CD8-positive, alpha-beta memory T cell (primary cell): ENCODE measurements at places on chromosomes 13 and 19.

DNA sequence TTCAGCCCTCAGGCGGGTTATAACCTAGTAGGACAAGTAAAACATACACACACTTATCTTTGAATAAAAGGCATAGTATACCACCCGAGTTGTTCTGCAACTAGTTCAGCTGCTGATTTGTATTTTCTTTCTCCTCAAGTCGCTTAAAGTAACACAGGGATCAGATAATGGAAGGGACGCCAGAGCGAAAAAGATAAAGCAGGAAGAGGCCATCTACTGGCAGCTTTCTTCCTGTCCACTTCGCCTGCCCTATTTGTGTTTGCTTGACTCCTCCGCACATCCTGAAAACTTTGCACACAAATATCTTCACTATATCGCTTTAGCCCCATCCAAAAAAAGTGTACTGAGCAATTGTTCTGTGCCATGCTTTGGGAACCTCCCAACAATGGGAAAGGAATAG, 238.0 kb upstream of the SOX21 start:
- H3K36me3 ChIP-seq: no peaks in the 10 kb centered on the region
- DNase-seq: no peak
- H3K27me3 ChIP-seq: no peaks in the 10 kb centered on the region
- H3K27ac ChIP-seq: no peak overlapping the region
- H3K4me3 ChIP-seq: no peak overlapping the region
- H3K4me1 ChIP-seq: no peaks in the 10 kb centered on the region

DNA sequence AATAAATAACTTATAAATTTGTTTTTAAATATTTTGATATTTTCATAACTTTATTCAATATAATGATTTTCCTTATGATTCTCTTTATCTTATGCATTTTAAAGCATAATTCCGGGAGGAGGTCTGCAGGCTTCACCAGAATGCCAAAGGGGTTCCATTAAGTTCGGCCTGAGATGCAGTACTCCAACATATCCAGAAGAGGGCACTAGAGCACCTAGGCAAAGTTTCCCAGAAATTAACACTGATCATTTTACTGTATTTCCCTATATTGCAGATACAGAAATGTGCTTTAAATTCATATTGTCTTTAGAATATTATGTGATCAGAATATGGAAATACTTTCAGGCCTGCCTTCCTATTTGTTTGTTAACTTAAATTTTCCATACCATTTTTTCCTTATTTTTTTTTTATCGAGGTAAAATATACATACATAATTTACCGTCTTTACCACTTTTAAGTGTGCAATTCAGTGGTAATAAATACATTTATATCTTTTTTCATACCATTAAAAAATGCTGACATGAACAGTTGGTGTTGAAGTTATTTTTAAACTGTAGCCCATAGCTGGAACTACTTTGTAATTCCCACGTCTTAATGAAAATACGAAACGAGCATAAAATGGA, 58.9 kb upstream of the TM9SF2 start:
- no peak overlapping the region for H3K27ac ChIP-seq
- peak; percentile 55 for DNase-seq
- no peak overlapping the region for H3K4me3 ChIP-seq
- H3K4me1 ChIP-seq: no peaks in the 10 kb centered on the region
- no peaks in the 10 kb centered on the region for H3K36me3 ChIP-seq

GRCh38 chr13:54029226-54029625, 1000.6 kb downstream of the OLFM4 start:
- no peak overlapping the region for H3K27ac ChIP-seq
- no peak overlapping the region for H3K4me3 ChIP-seq
- H3K27me3 ChIP-seq: no peaks in the 10 kb centered on the region
- H3K36me3 ChIP-seq: no peaks in the 10 kb centered on the region

DNA sequence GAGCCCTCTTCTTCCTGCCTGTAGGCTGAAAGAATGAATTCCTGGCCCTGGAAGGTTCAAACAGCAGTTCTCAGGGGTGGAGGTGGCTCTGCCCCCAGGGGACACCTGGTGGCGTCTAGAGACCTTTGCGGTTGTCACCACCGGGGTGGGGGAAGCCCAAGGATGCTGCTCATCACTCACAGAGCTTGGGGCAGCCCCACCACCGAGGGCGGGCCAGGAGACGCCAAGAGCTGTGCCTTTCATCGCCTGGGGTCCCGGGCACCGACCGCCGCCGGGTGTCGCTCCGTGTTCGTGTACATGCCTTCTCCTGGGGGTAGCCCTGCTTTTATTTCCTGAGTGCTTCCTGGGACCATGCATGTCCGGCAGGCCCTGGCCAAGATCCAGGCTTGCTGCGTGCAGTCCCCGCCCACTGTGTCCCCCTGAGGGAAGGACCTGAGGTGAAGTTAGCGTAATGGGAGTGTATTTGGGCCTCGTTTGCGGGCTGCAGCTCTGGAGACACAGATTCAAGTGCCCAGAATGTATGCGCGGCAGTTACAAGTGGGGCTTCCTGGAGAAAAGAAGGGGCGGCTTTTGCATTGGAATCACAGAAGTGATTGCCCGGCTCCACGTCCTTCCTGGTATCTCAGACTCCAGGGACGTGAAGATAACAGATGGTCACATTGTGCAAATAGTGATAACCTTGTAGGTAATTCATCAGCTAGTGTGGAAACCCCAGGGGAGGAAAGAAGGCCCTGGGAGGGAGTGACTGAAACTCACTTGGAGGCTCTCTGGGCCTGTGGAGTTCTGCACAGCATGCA, 7.8 kb downstream of the DOT1L start:
- H3K27ac ChIP-seq: no peak overlapping the region
- no peaks in the 10 kb centered on the region for H3K27me3 ChIP-seq
- H3K36me3 ChIP-seq: no peaks in the 10 kb centered on the region
- no peak overlapping the region for H3K4me3 ChIP-seq
- H3K4me1 ChIP-seq: peaks cover 34% of the 10 kb centered on the region
- DNase-seq: peak; percentile 89

DNA sequence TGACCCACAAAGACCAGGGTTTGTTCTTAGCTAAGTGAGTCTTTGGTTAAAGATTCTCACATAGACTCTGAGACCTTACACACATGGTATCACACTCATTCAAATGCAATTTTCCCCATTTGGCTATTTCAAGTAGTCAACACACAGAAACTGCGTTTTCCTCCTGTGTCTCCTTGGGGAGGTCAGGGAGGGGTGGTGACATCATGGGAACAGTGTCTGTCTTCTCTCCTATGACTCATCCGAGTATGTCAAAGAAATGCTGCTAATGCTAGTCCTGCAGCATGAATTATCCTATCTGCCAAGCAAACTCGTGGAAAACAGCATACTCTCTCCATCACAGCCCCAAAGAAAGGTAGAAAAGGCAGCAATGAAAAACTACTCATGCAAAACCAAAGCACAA, 100.2 kb downstream of the ENOX1 start:
- H3K4me3 ChIP-seq: no peak overlapping the region
- H3K4me1 ChIP-seq: no peaks in the 10 kb centered on the region
- H3K27me3 ChIP-seq: no peaks in the 10 kb centered on the region
- no peak overlapping the region for H3K27ac ChIP-seq
- DNase-seq: no peak
- H3K36me3 ChIP-seq: no peaks in the 10 kb centered on the region

DNA sequence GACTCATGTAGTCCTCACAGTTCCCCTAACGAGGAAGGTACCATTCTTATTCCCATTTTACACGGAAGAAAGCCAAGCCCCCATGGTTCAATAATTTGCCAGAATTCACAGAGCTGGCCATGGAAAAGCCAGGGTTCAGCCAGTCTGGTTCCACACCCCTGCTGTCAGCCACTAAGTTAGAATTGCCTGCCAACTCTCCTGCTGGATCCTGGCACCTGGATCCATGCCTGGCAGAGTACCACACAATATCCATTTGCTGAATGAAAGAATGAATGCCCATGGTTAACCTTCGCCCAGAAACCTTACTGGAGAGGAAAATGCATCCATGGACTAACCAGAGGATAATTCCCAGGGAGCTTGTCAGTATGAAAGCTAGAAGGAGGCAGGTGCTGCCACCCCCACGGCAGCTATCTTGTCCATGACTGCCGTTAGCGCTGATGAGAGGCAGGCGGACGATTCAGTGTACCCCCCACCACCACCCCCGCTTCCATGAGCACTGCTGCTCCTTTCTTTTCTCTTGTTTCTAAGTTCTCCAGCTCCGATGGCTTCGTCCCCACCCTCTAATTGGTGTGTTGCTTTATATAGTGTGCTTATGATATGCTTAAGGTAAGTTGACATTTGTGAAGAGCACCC, 114.5 kb downstream of the SLC7A1 start:
- H3K27me3 ChIP-seq: no peaks in the 10 kb centered on the region
- no peak for DNase-seq
- H3K36me3 ChIP-seq: no peaks in the 10 kb centered on the region
- H3K4me1 ChIP-seq: no peaks in the 10 kb centered on the region
- H3K27ac ChIP-seq: no peak overlapping the region
- no peak overlapping the region for H3K4me3 ChIP-seq

GRCh38 chr13:64158908-64159307, 2743.3 kb upstream of the PCDH20 start:
- no peak overlapping the region for H3K4me3 ChIP-seq
- no peak for DNase-seq
- no peaks in the 10 kb centered on the region for H3K36me3 ChIP-seq
- no peaks in the 10 kb centered on the region for H3K4me1 ChIP-seq

DNA sequence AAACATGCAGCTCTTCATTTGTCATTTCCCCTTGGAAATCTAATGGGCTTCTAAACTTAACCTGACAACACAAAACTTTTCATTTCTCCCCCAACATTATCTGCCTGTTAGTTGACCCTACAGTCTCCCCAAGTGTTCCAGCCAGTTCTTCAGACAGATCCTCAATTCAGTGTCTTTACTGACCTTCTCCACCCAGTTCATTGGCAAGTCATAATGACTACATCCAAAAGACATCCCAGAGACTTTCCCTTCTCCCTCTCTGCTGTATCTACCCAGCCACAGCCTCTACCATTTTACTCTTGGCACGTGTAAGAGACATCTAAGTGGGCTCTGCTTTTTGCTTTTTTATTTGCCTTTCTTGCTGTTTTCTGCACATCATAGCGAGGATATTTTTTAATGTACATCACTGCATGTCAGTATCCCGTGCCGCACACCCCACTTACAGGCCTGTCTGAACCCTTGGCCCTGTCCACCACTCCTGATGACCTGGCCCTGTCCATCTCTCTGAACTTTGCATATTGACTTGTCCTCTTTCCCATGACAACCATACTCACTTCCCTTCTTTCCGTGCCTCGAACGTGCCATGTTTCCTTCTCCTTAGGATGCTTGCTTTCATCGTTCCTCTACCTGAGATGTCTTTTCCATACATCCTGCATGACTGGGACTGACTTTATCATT, 391.9 kb downstream of the IRS2 start:
- H3K4me3 ChIP-seq: no peak overlapping the region
- no peaks in the 10 kb centered on the region for H3K36me3 ChIP-seq
- H3K27me3 ChIP-seq: no peaks in the 10 kb centered on the region

GRCh38 chr13:60645676-60646075, 248.7 kb downstream of the TDRD3 start:
- no peaks in the 10 kb centered on the region for H3K36me3 ChIP-seq
- H3K27ac ChIP-seq: no peak overlapping the region
- H3K4me1 ChIP-seq: no peaks in the 10 kb centered on the region
- no peak for DNase-seq
- H3K27me3 ChIP-seq: no peaks in the 10 kb centered on the region

DNA sequence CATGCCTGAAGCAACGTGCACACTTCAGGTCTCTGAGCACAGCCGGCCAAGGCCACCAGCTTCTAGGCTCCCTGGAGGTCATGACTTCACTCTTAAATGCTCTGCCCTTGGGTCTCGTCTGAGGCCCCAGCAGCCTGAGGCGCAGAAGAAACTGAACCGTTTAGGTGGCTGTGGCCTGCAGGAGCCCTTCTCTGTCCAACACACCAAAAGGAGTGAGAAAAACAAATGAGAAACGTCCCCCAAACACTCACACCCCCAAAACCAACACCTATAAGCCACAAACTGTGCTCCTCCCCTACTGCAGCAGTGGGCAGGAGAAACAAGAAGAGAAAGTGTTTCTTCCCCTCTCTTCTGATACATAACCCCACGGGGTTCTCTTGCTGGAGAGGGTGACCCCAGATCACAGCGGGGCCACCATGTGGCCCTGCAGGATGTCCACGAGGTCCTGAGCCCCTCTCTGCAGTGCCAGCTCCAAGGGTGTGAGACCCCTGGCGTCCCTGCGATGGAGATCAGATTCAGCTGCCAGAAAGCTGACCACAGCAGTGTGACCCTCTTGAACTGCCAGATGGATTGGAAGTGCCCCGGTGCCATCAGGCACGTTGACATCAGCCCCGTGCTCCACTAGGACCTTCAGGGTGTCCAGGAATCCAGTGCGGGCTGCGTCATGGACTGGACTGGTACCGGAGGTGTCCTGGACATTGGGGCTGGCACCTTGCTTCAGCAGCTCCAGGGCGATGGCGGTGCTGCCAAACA, 1.0 kb upstream of the KRI1 start:
- H3K27ac ChIP-seq: peak overlapping the region; percentile 65
- no peaks in the 10 kb centered on the region for H3K27me3 ChIP-seq
- H3K4me1 ChIP-seq: peaks cover 36% of the 10 kb centered on the region
- DNase-seq: peak; percentile 85

DNA sequence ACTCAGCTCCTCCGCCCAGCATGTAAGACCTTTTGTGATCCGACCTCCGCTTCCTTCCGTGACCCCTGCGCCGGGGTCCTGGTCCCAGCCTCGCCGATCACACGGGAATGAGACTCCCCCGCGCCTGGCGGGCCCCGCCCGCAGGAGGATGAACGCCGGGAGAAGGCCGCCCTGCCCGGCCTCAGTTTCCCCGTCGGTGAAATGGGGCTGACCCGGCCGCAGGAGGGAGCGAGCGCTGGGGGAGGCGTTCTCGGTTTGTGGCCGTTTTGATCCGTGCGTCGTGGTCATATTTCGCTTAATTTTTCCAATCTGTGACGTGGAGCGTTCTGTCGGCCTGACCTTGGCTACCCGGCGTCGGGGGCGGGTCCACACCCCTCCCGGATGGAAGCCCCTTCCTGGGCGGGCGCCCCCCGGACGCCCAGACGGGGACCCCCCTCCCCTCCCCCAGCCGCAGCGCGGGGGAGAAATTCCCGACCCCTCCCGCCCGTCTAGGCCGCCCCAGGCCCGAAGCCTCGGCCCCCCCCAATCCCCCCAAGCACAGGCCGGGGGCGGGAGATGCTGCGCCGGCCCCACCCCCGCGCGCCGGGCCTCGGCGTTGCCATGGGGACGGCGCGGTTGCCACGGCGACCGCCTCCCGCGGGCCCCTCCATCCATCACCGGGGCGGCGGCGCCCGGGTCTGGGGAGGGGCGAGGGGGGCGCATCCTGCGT, 11.1 kb downstream of the PALM start:
- no peaks in the 10 kb centered on the region for H3K36me3 ChIP-seq
- H3K27me3 ChIP-seq: no peaks in the 10 kb centered on the region
- H3K4me1 ChIP-seq: no peaks in the 10 kb centered on the region
- no peak for DNase-seq

DNA sequence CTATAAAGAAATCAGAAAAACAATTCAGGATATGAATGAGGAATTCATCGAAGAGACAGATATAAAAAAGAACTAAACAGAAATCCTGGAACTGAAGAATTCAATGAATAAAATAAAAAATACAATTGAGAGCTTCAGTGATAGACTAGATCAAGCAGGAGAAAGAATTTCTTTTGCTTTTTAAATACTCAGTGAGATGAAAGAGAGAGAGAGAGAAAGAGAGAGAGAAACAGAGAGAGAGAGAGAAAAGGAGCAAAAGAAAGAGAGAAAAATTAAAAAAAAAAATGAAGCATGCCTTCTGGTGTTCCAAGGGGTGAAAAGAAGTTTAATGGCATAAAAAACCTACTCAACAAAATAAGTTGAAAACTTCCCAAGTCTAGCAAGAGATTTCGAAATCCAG, 22.0 kb upstream of the SLC7A9 start:
- H3K4me1 ChIP-seq: no peaks in the 10 kb centered on the region
- no peak overlapping the region for H3K27ac ChIP-seq
- H3K4me3 ChIP-seq: no peak overlapping the region
- no peaks in the 10 kb centered on the region for H3K27me3 ChIP-seq
